ENCODE measurements at places on chromosomes 3 and 15.

DNA sequence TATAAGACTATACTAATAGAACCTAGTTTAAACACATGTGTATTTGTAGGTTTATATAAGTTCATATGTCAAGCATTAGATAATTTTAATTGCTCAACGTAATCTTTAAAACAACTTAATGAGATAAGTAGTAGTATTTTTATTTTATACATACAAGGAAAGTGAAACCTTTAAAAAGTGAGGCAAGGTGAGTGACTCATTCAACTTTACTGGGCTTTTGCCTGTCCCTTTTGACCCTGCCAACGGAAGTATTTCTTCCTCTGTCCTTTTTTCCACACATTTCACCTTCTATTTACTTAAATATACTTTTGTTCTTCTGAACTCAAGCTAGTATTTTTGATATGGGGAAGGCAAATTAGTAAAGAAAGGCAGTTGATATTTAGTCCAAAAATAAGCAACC, 78.5 kb downstream of the KBTBD8 start:
- no peak for DNase-seq

DNA sequence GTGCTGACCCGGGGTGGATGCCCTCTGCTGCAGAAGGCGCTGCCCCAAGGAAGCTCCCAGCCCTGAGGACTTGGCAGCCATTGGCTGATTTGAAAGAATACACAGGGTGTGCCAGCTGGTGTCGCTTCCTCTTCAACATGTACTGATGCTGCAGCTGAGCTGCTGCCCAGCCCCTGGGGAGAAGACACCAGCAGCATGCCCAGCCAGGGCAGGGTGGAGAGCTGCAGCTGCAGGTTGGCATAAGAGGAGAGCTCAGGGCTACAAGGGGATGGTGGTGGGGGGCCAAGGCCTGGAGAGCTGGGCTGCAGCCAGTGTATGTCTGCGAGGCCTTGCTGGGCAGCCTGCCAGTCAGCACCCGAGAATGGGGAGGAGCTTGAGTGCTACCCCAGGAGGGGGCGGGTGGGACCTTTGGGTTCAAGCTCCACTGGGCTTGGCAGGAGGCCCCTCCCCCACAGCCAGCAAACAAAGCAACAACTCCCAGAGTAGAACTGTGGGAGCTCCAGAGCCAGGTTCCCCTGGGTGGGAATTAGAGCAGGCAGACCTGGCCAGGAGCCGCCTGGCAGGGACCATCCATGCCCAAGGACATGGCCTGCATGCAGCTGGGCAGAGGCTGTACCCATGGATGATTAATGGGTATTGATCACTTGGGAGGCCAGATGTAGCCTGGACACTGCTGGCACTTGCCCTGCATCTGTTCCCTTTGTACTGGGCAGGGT, 9.2 kb upstream of the SEMA4B start:
- peak; percentile 38 for DNase-seq

- DNase-seq, result peak; percentile 24
These were observed 14.8 kb downstream of the PBRM1 start for GRCh38 chr3:52670621-52671521.

DNA sequence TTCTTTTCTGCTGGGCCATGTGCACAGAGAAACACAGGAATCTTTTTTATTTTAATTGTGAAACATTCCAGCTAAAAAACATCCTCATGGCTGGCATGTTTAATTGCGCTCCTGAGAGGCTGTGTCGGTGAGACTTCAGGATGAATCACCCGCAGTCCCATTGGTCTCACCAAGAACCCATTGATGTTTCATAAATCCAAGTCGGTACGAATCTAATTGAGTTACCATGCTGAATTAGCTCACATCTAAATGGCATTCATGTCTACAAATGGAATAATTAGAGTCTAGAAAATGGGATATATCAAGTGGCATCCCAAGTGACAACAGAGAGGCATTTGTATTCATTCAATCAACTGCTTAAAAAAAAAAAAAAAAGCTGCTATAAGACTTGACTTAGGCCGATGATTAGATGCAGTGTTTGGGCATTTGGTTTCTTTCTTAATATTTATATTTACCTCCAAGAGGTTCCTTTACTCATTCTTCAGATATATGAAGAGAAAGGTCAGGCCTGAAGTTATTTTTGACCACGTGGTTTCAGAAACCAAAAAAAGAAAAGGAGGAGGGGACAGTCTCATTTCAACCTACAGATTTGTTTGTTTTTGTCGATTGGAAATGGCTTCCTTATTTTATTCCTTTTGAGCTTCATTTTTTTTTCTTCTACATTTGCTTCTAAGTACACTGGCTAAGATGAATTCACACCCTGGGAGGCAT, 79.1 kb upstream of the FOXB1 start:
- DNase-seq, result no peak

- no peak for DNase-seq
These were observed 69.9 kb downstream of the PTPRG start for GRCh38 chr3:61631108-61631769.

DNA sequence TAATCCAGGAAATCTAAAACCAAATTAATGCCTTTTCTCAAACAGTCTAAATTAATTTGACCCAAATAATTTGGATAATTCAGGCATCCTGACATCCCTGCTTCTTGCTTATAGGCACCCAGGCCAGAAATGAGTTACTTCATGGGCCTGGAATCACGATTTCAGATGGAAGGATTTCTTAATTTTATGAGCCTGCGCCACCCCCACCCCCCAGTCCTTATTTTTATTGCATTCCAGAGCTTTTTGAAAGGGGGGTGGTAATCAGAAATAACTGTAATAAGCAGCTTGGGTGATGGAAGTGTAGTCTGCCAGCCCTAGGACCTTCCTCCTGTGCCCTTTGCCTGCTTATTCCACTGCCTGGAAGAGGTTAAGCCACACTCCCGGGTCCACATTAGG, 1.3 kb downstream of the AP2M1 start:
- no peak for DNase-seq

DNA sequence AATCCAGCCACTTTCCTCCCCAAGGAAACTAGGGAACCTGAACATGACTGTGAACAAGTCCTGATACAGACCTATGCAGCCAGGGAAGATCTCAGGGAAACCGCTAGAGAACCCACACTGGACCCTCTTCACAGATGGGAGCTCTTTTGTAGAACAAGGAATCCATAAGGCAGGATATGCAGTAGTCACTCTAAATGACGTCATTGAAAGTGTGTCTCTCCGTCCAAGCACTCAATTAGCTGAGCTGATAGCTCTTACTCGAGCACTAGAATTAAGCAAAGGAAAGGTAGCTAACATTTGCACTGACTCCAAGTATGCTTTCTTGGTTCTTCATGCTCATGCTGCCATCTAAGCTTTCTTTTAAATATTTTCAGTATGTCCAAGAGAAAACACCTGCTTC, 10.0 kb upstream of the SMCO1 start:
- DNase-seq, result no peak

DNA sequence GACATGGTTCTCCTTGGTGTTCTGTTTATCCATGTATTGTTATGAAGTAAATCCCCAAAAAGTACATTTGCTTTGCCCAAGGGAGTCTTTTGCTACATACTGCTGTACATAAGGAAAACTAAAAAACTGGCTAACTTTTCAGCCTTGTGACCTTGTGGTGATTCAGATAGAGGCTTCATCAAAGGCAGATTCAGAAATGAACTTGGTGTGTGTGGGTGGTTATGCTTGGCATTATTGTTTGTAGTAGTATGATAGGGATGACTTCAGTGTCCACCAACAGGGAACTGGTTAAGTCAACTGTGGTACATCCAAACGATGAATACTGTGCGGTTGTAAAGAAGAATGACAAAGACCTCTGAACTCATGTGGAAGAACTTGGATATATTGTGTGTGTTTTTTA, 75.6 kb upstream of the CHRNB4 start:
- no peak for DNase-seq

DNA sequence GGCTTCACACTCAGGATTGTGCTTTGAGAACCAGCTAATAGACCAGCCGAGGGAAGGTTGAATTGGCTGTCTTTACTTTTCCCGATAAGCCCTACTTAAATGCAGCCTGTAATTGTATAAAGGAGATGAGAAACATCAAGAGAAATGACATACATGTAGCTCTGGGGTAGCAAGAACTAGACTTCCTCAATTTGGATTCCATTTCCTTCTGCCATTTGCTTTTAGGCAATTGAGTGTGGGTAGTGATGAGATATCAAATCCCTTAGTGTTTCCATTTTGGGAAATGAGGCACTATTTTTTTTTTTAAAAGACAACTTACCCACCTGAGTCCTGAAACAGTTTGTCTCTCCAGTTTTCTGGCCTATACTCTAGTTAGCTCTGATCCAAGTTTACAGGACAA, 2.2 kb downstream of the INAFM2 start:
- DNase-seq, result no peak

DNA sequence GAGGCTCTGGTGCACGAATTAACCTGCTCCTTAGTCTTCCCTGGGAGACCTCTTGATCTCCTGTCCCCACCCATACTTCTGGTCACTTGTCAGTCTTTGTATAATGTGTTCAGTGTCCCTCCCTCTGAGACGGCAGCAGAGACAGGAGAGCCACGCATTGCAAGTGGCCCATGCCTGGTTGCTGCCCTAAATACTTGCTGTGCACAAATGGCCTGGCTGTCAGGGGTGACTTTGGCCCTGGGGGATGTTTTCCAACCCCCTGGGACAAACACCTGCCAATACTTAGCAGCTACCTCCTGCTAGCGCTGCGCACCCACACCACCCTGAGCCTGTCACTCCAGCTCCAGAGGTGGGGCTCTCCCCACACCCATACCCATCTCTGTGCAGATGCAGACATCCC, 17.2 kb downstream of the KLF13 start:
- DNase-seq, result no peak

- DNase-seq, result peak; percentile 46
These were observed 936 bp downstream of the ZXDC start for GRCh38 chr3:126474498-126475412.

DNA sequence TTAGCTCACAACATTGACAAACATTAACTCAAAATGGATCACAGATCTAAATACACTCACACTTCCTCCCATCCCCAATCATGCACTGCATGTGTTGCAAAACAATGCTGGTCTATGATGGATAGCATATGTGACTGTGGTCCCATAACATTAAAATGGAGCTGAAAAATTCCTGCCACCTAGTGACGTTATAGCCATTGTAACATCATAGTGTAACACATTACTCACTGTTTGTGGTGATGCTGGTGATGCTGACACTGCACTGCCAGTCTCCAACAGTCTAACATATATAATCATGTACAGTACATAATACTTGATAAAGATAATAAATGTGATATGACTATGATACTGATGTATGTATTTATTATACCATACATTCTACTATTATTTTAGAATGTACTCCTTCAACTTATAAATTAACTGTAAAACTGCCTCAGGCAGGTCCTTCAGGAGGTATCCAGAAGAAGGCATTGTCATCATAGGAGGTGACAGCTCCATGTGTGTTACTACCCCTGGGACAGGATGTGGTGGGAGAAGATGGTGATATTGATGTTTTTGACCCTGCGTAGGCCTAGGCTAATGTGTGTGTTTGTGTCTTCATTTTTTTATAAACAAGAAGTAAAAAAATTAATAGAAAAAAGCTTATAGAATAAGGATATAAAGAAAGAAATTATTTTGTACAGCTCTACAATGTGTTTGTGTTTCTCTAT, 41.3 kb downstream of the TXNRD3 start:
- DNase-seq, result no peak

DNA sequence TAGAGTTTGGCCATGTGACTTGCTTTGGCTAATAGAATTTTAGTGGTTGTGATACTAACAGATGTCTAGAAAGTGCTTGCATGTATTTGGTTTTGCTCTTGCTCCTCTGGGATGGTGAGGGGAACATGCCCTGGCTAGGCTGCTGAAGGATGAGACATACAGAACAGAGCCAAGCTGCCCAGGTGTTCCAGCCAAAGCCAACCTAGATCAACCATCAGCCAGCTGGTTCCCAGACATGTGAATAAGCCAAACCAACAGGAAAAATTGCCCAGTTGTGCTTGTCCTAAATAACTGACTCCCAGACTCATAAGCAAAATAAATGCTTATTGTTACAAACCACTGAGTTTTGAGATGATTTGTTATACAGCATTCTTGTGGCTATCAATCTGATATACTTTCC, 292.6 kb downstream of the SUCLG2 start:
- no peak for DNase-seq

- no peak for DNase-seq
These were observed 45.6 kb downstream of the FNDC3B start for GRCh38 chr3:172084871-172085556.

DNA sequence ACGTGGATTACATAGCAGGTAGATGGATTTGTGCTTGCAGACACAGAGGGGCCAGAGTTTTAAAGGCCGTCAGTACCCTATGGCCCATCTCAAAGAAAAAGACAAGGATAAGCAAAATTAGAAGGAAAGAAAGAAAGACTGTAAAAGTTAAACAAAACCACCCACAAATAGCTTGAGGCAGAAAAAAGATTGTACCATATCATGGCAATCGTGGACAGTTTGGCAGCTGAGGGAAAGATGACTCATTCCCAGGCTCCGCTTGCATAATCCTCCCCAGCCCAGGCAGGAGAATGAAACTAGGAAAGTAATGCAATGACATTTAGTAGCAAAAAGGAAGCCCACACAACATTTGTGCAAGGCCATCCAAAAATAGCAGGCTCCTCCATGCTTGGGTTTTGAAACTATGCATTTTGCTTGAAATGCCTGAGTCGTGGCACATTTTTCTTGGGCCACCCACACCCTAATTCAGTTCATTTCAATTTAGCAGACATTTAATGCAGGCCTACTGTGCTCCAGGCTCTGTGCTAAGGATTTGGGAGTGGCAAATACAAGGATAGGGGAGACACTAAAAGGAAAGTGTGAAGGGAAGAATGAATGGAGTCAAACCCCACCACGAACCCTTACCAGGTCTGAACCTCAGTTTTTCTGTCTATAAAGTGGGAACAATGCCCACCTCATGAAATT, 40.9 kb upstream of the SMAD3 start:
- DNase-seq, result peak; percentile 50

DNA sequence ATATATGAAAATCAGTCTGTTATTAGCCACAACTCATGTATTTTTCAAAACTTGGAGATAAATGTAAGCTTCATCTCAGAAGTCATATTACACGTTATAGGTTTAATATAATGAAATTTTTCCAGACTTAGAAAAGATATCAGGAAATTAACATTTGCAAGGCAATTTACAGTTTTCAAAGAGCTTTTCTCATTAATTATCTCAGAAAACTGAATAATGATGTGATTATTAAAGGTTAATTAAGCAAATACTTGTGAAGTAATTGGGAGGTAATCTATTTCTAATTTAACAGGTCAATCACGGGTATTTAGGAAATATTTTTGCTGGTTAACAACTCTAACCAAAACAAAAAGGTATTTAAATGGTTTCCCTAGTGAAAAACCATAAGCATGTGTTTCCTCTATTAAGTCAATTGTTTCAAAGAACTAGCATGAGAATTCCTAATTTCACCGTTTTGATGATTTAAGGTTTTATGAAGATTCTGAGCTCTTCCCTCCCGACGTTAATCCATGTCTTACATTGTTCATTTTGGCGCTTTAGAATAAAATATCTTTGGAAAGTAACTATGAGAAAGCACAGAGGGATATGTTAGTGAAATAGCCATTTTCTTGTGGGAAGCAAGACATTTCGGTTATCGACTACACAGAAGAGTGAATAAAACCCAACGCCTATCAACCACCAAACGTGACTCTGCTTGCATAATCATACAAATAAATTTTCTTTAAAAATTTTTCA, 1.5 kb upstream of the NEO1 start:
- no peak for DNase-seq
